ENCODE measurements at places on chromosomes 6 and 20. TPM values are rescaled to one million over a fixed set of nuclear protein-coding genes. Genes with fewer than 3 reads are reported as not detected.

Gene KIF25
- total RNA-seq, result not detected

Gene CST4
- total RNA-seq, result not detected

Gene LAMA5
- total RNA-seq, result 0.78 TPM

Gene BPIFA1
- not detected for total RNA-seq

Gene ID4
- not detected for total RNA-seq

Gene ECT2L
- not detected for total RNA-seq

Gene TREM1
- 0.27 TPM for total RNA-seq

Gene ARMH2
- total RNA-seq, result not detected

Gene PFDN4
- 40.3 TPM for total RNA-seq

Gene LAMP5
- not detected for total RNA-seq

GRCh38 chr20:57241363-57241991 is 25.0 kb downstream of the BMP7 start:
- no peak for DNase-seq
- H3K27me3 ChIP-seq, result peaks cover 7% of the 10 kb centered on the region
- H3K36me3 ChIP-seq, result no peaks in the 10 kb centered on the region
- no peak overlapping the region for H3K27ac ChIP-seq
- no peak overlapping the region for H3K4me3 ChIP-seq

- H3K36me3 ChIP-seq, result no peaks in the 10 kb centered on the region
- peaks cover 1% of the 10 kb centered on the region for H3K27me3 ChIP-seq
- no peak for DNase-seq
- no peak overlapping the region for H3K27ac ChIP-seq
- H3K4me3 ChIP-seq, result no peak overlapping the region
Observed at GRCh38 chr20:10832141-10832540, 158.3 kb upstream of the JAG1 start.

GRCh38 chr6:56637640-56638039 is 5.0 kb downstream of the DST start:
- no peaks in the 10 kb centered on the region for H3K4me1 ChIP-seq
- H3K27me3 ChIP-seq, result peaks cover 5% of the 10 kb centered on the region
- no peak overlapping the region for H3K4me3 ChIP-seq
- H3K27ac ChIP-seq, result no peak overlapping the region
- no peaks in the 10 kb centered on the region for H3K36me3 ChIP-seq

DNA sequence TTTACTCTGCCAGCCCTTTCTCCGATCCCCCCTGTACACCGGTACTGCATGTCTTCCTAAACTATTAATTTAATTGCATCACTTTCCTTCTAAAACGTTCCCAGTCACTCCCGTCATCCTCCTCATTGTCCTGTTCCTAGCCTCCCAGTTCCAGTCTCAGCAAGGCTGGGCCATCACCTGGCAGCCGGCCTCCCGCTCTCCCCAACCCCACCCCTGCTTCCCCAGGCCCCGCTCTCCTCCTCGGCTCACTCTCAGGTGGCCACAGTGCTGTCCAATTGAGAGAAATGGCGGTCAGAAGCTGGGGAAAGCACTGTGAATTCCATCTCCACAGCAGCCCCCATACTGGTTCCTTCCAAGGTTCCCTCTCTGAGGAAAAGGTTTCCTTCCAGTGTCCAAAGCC is 8.9 kb downstream of the PDE10A start:
- H3K27me3 ChIP-seq, result peaks cover 7% of the 10 kb centered on the region
- H3K4me1 ChIP-seq, result no peaks in the 10 kb centered on the region
- no peaks in the 10 kb centered on the region for H3K36me3 ChIP-seq

GRCh38 chr6:79997728-79998127 is 6.7 kb upstream of the TTK start:
- peaks cover under 1% of the 10 kb centered on the region for H3K4me1 ChIP-seq
- DNase-seq, result no peak
- H3K27me3 ChIP-seq, result peaks cover 3% of the 10 kb centered on the region
- H3K36me3 ChIP-seq, result no peaks in the 10 kb centered on the region
- H3K4me3 ChIP-seq, result no peak overlapping the region

DNA sequence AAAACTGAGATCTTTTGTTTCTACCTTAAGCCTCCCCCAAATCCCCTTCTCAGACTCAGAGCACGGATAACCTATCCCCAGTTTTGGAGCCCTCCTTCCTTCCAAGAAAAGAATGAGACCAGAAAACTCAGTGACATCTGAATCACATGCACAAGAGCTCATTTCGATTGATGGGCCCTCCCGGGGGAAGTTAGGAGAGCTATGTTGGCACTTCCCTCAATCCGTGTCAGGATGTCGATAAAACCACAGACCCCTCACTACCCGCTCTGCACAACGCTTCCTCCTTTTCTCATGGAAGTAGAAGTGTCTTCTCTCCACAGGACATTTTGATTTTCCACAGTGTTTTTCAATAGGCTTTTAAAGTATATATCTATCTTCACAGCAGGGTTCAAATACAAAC is 332.4 kb downstream of the HACE1 start:
- H3K27me3 ChIP-seq, result peaks cover 7% of the 10 kb centered on the region
- DNase-seq, result no peak
- no peaks in the 10 kb centered on the region for H3K36me3 ChIP-seq
- H3K4me3 ChIP-seq, result no peak overlapping the region

- H3K4me3 ChIP-seq, result no peak overlapping the region
- peaks cover 3% of the 10 kb centered on the region for H3K4me1 ChIP-seq
- no peaks in the 10 kb centered on the region for H3K36me3 ChIP-seq
- DNase-seq, result no peak
- H3K27me3 ChIP-seq, result peaks cover 4% of the 10 kb centered on the region
Observed at GRCh38 chr6:142446576-142446975, 144.8 kb downstream of the ADGRG6 start.

DNA sequence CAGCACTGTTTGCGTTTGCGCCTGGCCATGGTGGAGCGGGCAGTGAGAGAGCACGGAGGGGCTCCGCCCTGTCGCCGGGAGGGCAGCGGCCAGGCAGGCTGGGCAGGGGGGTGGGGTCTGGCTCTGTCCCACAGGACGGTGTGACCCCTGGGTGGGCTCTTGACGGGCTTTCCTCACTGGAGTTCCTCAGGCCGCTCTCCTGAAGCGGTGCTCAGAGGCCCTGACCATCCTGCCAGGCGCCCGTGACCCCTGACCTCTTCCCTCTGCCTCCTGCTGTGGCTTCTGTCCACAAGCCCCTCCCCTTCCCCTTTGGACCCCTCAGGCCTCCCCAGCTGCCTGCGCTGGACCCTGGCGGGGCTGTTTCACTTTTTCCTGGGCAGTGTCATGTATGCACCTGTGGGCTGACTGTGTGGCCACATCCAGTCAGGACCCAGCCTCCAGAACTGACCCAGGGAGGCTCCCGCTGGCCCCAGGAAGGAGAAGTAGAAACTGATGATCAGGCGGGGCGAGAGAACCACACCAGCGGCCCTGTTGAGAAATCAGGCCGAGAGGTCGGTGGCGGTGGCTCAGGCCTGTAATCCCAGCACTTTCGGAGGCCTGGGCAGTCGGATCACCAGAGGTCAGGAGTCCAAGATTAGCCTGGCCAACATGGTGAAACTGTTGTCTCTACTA is 1.2 kb downstream of the OGFR start:
- peaks cover 24% of the 10 kb centered on the region for H3K4me1 ChIP-seq
- DNase-seq, result no peak
- H3K4me3 ChIP-seq, result peak overlapping the region; percentile 80
- no peaks in the 10 kb centered on the region for H3K27me3 ChIP-seq

GRCh38 chr6:15389765-15390723 is 144.2 kb downstream of the JARID2 start:
- peaks cover 81% of the 10 kb centered on the region for H3K4me1 ChIP-seq
- peaks cover 20% of the 10 kb centered on the region for H3K36me3 ChIP-seq
- H3K27ac ChIP-seq, result no peak overlapping the region
- no peaks in the 10 kb centered on the region for H3K27me3 ChIP-seq

- no peaks in the 10 kb centered on the region for H3K4me1 ChIP-seq
- no peaks in the 10 kb centered on the region for H3K36me3 ChIP-seq
- no peak for DNase-seq
Observed at GRCh38 chr6:162612613-162613012, 115.0 kb downstream of the PRKN start.

- H3K36me3 ChIP-seq, result no peaks in the 10 kb centered on the region
- H3K4me3 ChIP-seq, result no peak overlapping the region
- peaks cover 64% of the 10 kb centered on the region for H3K27me3 ChIP-seq
- no peak overlapping the region for H3K27ac ChIP-seq
Observed at GRCh38 chr6:28824793-28825731, 98.7 kb downstream of the TRIM27 start.

GRCh38 chr6:22036699-22037098 is 260.1 kb downstream of the PRL start:
- no peaks in the 10 kb centered on the region for H3K36me3 ChIP-seq
- no peaks in the 10 kb centered on the region for H3K27me3 ChIP-seq
- no peak overlapping the region for H3K27ac ChIP-seq
- DNase-seq, result no peak

GRCh38 chr20:49786668-49787370 is 25.8 kb upstream of the SLC9A8 start:
- peaks cover 13% of the 10 kb centered on the region for H3K27me3 ChIP-seq
- DNase-seq, result no peak
- no peak overlapping the region for H3K4me3 ChIP-seq
- H3K4me1 ChIP-seq, result peaks cover 4% of the 10 kb centered on the region
- no peak overlapping the region for H3K27ac ChIP-seq
- H3K36me3 ChIP-seq, result no peaks in the 10 kb centered on the region

DNA sequence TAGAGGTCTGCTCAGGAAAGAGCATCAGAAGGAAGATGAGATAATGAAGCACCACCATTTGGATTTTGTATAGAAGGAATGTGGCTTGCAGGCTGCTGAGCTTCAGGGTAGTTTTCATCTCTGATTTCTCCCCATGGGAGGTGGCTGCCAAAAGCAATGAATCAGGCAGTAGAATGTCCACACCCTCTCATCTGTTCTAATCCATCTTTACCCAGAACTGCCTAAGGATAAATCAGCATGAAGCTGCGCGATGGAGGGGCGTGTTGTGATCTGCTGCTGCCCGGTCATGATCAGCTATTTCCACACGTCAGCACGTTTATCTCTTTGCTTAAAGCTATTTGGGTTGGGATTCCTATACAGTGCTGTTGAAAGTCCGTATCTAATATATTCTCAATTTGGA is 295.4 kb downstream of the FOXA2 start:
- H3K4me3 ChIP-seq, result no peak overlapping the region
- no peaks in the 10 kb centered on the region for H3K27me3 ChIP-seq
- no peaks in the 10 kb centered on the region for H3K36me3 ChIP-seq
- no peak for DNase-seq
- no peak overlapping the region for H3K27ac ChIP-seq

DNA sequence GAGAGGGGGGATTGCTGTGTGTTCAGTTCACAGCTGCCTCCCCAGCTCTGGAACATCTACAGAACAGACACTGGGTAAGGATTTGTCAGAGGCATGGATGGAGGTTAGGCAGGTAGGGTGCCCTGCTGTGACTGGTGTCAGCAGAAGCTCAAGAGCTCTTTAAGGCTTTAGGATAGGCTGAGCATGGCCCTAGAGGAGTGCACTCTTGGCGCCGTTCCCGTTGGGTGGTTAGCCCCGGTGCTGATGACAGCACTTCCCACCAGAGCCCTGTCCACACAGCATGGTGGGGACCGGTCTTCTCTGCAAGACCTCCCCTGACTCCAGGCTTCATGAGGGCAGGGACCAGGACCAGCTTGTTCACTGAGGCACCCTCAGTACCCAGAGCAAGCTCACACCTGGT is 262.0 kb downstream of the BMP7 start:
- no peaks in the 10 kb centered on the region for H3K4me1 ChIP-seq
- H3K4me3 ChIP-seq, result no peak overlapping the region
- no peaks in the 10 kb centered on the region for H3K36me3 ChIP-seq
- no peak for DNase-seq
- H3K27me3 ChIP-seq, result peaks cover 8% of the 10 kb centered on the region
- H3K27ac ChIP-seq, result no peak overlapping the region

GRCh38 chr6:89081129-89081422 is 525 bp downstream of the PNRC1 start:
- H3K27ac ChIP-seq, result peak overlapping the region; percentile 99
- H3K4me3 ChIP-seq, result peak overlapping the region; percentile 93
- H3K27me3 ChIP-seq, result no peaks in the 10 kb centered on the region
- no peak for DNase-seq
- H3K4me1 ChIP-seq, result peaks cover 33% of the 10 kb centered on the region
- H3K36me3 ChIP-seq, result peaks cover 42% of the 10 kb centered on the region

GRCh38 chr20:10385850-10386544 is 48.0 kb downstream of the MKKS start:
- H3K4me1 ChIP-seq, result peaks cover 4% of the 10 kb centered on the region
- DNase-seq, result no peak
- no peak overlapping the region for H3K4me3 ChIP-seq
- no peak overlapping the region for H3K27ac ChIP-seq
- no peaks in the 10 kb centered on the region for H3K27me3 ChIP-seq

GRCh38 chr6:96576221-96576620 is 13.3 kb downstream of the FHL5 start:
- DNase-seq, result no peak
- no peak overlapping the region for H3K27ac ChIP-seq
- no peak overlapping the region for H3K4me3 ChIP-seq
- H3K36me3 ChIP-seq, result no peaks in the 10 kb centered on the region

- H3K27ac ChIP-seq, result no peak overlapping the region
- H3K36me3 ChIP-seq, result peaks cover 2% of the 10 kb centered on the region
- H3K4me1 ChIP-seq, result peaks cover 36% of the 10 kb centered on the region
Observed at GRCh38 chr20:25253606-25254275, 5.9 kb downstream of the PYGB start.

DNA sequence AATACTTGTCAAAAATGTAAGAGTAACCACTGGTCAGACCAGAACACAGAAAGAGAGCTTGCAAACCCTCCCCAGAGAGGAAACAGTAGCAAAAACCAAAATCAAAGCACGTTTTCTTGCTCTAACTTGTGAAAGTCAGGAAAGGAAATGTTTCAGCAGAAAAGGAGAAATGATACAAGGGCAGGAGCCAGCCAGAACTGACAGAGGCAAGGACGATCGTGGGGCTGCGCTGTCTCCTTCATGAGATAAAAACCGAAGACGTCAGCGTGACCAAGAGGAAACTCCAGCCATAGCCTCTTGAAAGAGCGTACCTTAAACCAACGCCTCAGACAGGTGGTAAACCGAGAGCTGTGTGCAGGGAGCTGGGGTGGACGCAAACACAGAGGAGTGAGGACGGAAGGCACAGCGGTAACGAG is 27.5 kb downstream of the LAMA5 start:
- no peak for DNase-seq
- peaks cover 18% of the 10 kb centered on the region for H3K27me3 ChIP-seq
- no peaks in the 10 kb centered on the region for H3K36me3 ChIP-seq
- H3K4me1 ChIP-seq, result no peaks in the 10 kb centered on the region
- H3K4me3 ChIP-seq, result no peak overlapping the region

DNA sequence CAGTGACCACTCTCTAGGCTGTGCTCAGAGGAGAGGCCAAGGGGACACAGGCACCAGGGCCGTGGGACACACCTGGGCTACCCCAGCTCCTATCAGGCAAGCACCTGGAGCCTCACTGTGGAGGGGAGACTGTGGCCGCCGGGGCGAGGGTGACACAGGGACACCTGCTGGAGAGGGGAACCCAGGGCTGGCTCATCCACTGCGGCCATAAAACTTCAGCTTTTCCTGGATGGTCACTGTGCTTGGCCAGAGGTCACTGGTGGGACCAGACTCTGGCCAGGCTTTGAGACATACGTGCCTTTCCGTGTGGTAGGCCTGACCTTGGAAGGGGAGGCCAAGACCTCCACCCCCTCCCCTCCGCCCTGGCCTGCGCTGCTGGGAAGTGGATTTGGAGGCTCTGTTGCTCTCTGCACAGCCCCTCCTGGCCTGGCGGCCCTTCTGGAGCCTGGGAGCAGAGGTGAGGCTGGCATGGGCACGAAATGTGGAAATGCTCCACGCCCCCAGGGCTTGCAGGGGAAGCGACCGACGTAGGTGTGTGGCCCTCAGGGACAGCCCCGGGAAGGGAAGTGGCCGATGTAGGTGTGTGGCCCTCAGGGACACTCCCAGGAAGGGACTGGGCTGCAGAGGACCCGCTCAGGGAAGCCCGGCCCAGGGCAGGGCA is 42.9 kb upstream of the BHLHE23 start:
- no peak overlapping the region for H3K4me3 ChIP-seq
- peaks cover 23% of the 10 kb centered on the region for H3K27me3 ChIP-seq
- DNase-seq, result no peak
- no peak overlapping the region for H3K27ac ChIP-seq

All from activated CD4-positive, alpha-beta memory T cell treated with anti-CD3 and anti-CD28 coated beads for 36 hours (primary cell).